ENCODE measurements at places on chromosomes 4 and X.

DNA sequence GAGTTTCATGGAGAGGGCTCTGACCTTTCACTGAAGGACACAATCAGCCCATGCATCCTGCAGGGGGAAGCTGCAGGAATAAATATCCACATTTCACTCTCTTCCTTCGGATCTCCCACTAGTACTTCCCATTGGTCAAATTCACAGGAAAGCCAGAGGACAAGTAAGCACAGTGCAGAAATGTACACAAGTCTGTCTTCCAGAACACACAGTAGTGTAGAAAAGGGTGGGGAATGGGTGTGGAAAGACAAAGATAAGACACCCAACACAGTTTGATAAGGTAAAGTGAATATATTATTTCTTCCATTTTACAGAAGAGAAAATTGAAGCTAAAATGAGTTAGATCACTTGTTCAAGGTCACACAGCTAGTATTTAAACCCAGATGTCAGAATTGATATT is 81.1 kb upstream of the PCDH19 start:
- no peak for DNase-seq

- DNase-seq, result no peak
Measured at GRCh38 chr4:17168571-17168970, 270.1 kb upstream of the LDB2 start.

DNA sequence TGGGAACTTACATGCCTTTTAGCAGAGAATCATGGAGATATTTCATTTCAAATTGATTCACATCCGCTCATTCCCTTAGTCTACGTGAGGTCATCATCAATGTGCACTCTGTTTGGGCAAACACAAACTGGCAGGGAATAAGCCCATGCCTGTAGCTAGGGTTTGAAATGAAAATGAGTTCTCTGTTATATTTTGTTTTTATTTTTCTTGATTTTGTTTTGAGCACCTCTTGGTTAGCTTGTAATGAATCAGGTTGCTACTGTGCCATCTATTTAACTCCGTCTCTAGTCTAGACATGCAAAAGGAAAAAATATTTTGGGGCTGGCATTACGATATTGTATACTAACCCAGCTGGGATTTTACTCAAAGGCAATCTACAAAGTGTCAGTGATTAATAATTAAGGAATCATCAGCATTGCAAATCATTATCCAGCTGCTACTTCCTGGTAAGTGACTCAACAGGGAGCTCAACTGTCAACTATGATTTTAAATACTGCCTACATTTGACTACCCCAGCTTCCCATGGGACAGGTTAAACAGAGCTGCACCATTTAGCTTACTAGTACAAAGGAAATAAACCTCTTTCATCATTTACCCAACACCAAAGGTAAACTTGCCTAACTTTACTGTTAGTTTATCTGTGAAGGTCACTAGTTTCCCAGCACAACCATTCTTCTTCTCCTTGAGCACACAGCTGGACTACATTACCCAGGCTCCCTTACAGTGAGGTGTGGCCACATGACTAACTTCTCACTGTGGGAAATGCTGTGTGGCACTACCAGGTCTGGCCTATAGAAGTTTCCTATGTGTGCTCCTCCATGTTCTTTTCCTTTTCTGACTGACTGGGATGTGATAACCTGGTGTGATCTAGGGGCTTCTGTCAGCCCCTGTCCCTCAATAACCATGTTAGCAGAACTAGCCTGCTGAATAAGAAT is 21.2 kb upstream of the TRPC5OS start:
- no peak for DNase-seq

DNA sequence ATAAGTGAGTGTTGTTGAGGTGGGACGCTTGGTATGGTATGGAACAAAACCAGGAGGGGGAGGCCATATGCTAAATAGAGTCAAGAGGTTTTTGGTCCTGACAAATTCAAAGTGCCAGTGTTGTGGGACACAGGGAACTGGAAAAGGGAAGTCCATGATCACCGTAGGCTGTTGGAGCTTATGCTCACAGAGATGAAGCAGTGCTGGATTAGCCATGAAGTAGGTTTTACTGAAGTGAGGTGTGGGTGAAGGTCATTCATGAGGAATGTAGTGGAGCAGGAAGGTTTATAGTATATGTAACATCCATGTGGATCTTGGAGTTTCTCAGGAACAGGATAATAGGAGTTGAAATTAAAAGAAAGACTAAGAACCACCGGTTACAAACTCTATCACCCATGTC is 256.1 kb upstream of the PITX2 start:
- DNase-seq, result no peak

GRCh38 chr4:95190751-95191436 is 357.9 kb downstream of the UNC5C start:
- DNase-seq, result no peak

DNA sequence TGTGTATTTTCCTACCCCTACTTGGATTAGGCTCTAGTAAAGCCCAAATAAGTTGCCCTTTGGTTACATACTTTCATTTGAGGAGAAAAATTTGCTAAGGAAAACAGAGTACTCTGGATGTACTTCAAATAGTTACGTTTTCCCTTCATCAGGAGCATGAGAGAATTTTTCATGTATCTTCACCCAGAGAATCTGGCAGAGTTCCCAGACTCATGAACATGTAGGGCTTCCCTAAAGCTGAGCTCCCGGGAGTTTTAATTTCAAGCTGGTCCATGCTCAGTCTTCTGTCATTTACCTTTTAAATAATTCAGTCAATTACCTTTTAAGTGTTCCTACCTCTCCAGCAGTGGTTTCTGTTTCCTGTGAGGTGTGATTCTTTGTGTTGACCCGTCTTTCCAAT is 367.5 kb upstream of the GRID2 start:
- DNase-seq, result no peak

DNA sequence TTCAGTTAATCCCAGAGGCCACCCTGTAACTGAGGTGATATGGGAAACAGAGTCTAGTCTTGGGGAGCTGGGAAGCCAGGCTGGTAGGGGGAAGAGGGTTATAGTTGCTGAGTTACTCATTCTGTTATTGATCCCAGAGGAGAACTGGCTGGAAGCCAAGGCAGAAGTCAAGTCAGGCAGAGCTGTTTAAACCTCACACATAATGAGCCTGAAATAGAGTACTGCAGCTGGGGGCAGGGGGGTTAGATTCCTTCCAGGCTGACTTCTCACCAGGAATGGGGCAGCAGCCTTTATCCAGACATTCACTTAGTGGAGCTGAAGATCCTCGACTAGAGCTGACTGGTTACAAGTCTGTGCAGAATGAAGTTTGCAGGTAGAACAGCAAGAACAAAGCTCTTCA is 144.9 kb downstream of the C4orf33 start:
- no peak for DNase-seq

DNA sequence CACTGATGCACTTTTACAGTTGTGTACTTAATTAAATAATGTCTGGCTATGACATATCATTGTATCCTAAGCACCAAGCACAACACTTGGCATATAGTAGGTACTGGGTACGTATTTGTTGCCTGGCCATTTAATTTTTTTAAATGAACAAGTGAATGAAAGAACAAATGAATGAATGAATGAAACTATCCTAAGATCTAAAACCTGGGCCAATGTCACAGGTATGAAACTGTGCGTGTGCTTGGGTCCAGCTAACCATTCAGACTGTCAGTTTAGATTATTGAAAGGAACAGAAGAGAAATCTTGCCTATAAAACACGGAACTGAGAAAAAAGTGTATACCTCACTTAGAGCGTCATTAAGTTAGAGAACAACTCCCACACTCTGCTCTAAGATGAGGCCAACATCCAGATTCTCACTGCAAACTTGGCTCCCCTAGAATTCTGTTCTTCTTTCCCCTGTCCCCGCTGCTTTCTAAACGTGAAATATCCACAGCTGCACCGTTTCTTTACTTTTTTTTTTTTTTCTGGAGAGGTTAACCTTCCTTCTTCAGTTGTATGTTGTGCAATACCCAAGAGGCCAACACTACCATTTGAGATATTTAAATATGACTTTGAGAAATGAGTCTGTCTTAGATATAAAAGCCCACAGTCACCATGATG is 17.3 kb upstream of the SEL1L3 start:
- no peak for DNase-seq

DNA sequence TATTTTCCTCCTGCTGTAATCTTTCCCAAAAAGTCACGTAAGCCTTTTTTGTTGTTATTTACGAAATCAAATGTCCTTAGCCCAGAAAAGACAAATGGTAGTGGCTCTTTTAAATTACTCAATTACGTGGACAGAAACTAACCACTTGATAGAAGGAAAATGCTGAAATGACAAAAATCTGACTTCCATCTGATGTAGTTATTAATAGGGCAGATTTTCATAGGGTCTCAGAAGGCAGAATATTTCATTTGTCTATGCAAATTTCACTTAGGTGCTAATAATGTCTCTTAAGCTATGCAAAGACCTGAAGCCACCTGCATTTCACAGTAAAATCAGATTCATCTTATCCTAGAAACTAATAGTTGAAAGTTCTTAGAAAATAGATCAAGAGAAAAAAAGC is 295.7 kb downstream of the TMA16 start:
- DNase-seq, result no peak

DNA sequence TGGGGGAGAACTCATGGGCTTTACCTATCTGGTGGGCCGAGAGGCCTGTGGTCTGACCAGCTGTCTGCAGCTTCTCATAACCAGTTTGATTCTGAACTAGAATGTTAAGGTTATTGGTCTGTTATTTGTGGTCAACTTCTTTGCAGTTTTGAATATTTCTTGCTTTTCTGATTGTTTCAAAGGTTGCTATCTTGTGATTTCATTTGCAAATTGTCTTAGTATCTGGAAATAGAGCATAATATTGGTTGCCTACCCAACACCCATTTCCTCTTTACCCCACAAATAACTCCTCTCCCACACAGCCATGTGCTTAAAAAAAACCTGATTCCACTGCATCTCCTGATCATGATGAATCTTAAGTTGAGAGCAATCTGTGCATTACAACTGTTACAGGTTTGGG is 39.1 kb upstream of the BMP2K start:
- no peak for DNase-seq

GRCh38 chrX:11272290-11272689 is 20.9 kb upstream of the AMELX start:
- DNase-seq, result no peak

DNA sequence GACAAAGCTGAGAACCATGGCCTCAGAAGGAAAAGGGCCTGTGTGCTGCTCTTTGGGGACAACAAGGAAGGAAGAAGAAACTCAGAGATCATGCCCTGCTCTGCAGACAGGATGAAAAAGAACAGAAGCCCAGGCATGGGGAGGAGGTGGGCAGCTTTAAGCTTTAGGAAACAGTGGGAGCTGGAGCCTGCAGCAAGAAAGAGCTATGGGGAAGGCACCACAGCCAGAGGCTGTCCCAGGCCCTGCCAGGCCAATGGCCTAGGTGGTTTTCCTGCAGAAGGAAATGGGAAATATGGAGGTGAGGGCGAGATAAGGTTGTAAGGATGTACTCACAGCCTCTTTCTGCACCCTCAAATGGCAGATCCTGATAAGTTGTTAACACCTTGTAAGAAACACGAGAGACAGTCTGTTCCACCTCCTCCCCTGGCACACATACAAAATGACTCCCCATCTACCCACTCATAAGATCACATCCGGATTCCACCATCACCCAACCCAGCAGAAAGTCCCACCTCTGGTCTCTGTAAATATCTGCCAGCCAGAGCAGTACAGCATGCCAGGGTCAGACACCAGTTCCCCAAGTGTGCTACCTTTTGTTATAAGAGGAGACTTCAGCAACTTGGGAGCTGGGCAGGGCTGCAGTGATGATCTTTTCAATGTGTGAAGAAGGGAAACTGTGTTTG is 105.2 kb downstream of the RTL5 start:
- no peak for DNase-seq

DNA sequence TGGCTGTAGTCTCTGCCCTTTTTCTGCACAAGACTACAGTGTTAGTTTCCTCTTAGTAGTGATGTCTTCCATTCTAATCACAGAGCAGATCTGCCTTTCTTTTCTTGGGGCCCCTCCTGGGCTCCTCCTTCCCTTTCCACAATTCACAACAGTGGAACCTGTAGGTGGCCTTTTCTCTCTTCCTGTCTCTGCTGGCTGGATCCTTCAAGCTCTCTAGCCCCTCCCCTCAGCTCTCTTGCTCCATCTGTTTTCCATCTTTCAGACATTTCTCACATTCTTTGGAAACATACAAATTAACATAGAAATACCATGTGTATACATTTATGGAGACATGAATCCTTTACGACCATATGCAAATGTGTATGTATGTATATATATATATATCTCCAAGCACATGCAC is 304 bp upstream of the SPIN2A start:
- DNase-seq, result no peak

- DNase-seq, result no peak
Measured at GRCh38 chr4:186762361-186762760, 38.7 kb upstream of the FAT1 start.

- no peak for DNase-seq
Measured at GRCh38 chr4:183356931-183357675, 34.9 kb upstream of the CLDN24 start.

GRCh38 chr4:11773798-11774197 is 345.1 kb upstream of the HS3ST1 start:
- no peak for DNase-seq

DNA sequence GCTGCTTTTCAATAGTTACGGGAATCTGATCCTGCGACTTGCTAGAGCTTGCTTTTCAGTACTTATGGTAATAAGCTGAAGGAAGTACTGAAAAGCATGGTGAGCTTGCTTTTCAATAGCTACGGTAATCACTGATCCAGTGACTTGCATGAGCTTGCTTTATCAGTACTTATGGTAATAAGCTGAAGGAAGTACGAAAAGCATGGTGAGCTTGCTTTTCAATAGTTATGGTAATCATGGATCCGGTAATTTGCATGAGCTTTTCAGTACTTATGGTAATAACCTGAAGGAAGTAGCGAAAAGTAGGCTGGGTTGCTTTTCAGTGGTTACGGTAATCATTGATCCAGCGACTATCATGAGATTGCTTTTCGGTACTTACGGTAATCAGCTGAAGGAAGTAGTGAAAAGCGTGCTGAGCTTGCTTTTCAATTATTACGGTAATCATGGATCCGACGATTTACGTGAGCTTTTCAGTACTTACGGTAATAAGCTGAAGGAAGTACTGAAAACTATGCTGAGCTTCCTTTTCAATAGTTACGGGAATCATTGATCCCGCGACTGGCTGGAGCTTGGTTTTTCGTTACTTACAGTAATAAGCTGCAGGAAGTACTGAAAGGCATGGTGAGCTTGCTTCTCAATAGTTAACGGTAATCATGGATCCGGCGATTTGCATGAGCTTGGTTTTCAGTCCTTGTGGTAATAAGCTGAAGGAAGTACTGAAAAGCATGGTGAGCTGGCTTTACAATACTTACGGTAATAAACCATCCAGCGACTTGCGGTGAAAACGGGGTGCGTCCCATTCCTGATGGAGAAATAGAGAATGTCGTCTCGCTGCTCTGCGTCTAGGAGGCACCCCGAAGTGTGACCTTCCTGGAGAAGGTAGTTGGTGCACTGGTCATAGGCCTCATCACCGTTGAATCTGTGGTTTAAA is 6.5 kb downstream of the CRLF2 start:
- no peak for DNase-seq

GRCh38 chr4:67483868-67484602 is 61.3 kb downstream of the CENPC start:
- no peak for DNase-seq

- peak; percentile 65 for DNase-seq
Measured at GRCh38 chr4:56048702-56049431, 100.1 kb downstream of the CEP135 start.
